ENCODE measurements at places on chromosomes 4 and X.

GRCh38 chr4:80918004-80918403 lies 112.5 kb upstream of the BMP3 start:
- DNase-seq = no peak

DNA sequence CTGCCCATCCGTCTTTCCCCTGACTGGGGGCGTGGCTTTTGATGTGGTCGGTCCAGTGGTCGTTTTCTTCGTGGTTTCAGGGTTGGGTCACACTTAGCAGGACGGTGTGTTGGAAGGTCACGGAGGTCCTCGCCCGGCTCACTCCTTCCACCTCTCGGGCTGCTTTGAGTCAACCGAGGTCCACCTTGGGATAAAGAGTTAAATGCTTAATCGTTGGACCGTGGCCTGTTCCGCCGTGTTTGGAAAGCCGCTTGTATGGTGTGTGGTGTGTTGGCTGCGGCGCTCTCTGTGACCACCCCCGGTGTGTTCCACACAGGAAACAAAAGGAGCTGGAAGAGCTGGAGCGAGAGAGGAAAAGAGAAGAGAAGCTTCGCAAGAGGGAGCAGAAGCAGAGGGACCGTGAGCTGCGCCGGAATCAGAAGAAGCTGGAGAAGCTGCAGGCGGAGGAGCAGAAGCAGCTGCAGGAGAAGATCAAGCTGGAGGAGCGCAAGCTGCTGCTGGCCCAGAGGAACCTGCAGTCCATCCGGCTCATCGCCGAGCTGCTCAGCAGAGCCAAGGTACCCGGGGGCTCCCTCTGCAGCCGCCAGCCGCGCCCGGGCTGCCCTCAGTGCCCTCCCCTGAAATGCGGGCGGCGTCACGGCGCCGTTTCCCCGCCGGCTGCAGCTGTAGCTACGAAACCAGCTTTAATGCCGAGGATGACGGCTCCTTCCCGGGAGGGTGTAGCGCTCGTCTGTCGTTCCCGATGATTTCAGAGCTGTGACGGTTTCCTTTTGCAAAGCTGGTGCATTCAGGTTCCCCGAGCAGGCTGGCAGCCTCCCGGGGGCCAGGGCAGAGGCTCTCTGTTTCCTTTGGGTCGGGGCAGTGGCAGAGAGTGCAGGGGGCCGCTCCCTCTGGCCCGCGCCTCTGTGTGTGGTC lies 7.7 kb downstream of the AKAP17A start:
- DNase-seq = no peak

DNA sequence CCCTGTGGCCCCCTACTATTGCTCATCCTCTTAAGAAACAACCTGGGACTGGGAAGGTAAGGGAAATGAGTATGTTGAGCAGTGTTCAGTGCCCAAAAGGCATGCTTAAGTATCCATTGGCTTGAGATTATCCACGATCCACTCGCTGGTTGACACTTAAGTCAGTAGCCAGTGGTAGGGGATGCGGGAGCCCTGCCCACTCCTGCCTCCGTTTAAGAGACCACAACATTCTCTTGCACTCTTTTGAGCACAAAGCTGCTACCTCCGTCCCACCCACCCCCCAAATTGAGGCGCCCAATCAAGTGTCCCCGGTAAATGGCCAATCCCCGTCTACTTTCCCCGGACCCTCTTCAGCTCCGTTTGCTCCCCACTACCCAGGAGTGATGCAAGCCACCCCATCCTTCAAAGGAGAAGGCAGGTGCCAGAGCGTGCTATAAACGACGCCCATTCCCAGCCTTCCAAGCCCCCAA lies 25.0 kb downstream of the UTP14A start:
- no peak for DNase-seq

DNA sequence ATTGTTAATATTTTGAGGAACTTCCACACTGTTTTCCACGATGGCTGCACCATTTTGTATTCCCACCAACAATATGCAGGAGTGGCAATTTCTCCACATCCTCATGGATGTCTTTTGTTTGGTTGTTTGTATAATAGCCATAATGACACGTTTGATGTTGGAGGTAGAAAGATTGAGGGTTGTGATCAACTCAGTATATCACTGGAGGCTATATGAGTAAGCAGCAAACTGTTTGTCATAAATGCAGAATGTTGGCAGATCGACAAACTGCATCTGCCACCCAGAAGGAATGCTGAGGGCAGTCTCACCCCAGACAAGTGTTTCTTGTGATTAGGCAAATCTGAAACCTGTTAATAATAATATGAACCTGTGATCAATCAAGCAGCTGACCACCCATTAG lies 243.9 kb upstream of the WDFY3 start:
- no peak for DNase-seq

DNA sequence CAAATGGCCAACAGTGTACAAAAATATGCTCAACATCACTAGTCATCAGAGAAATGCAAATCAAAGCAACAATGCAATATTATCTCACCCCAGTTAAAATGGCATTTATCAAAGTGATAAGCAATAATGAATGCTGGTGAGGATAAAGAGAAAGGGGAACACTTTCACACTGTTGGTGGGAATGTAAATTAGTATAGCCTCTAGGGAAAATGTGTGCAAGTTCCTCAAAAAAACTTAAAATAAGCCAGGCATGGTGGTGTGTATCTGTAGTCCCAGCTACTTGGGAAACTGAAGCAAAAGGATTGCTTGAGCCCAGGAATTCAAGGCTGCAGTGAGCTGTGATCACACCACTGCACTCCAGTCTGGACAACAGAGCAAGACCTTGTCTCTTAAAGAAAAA lies 572.1 kb downstream of the NLGN4X start:
- no peak for DNase-seq

Measured in CD4-positive, alpha-beta T cell treated with Interleukin-17A for 4 hours (primary cell).